ENCODE measurements at places on chromosomes 16 and 17.

- DNase-seq: no peak
Observed at GRCh38 chr17:16938031-16938430, 33.9 kb downstream of the TNFRSF13B start.

DNA sequence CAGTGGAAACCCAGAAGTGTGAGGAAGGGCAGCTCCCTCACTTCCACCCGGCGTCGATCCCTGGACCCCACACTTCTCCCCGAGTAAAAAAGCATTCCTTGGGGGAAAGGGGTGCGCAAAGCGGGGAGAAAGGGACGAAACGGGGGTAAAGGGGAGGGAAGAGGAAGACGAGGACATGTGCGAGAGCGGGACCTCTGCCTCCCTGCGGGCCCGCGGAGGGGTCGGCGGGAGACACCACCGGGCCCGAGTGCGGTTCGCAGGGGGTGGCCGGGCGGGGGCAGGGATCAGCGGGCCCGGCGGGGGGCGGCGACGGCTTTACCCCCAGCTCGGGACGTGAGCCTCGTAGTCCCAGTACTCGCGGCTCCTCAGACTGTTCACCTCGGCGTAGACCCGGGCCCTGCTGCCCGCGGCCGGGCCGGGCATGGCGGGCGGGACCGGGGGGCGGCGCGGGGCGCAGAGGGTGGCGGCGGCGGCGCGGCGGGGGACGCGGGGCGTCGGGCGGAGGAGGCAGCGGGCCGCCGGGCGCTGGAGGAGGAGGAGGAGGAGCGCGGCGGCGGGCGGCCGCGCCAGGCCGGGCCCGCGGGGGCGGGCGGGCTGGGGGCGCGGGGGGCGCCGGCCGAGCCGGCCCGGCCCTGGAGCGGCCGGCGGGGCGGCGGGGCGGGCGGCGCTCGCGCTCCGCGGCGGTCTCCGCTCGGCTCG lies 443 bp downstream of the CSNK2A2 start:
- DNase-seq: no peak

GRCh38 chr17:75814900-75815373 lies 29.3 kb downstream of the UNC13D start:
- no peak for DNase-seq

DNA sequence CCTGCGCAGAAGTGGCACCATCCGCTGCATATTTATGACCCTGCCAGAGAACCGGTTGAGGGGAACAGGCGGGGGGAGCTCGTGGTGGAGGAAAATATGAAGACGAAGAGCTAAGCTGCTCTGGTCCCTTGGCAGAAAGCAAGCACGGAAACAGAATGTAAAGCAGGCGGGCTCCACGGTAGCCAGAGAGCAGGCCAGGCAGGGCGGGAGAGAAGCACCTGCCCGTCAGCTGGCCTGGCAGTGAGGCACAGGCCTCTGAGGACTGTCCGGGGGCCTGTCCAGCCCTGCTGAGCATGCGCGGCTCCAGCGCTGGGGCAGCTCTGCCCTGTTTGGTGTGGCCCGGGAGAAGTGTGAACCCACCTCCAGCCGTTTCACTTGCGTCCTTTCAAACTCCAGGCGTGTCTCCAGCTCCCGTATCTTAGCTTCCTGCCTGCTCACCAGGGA lies 46.7 kb downstream of the PIPOX start:
- no peak for DNase-seq

- no peak for DNase-seq
Observed at GRCh38 chr16:85286066-85286831, 174.0 kb upstream of the CIBAR2 start.

- DNase-seq: no peak
Observed at GRCh38 chr17:80445726-80446110, 30.7 kb downstream of the NPTX1 start.

GRCh38 chr17:9386401-9386800 lies 189.2 kb downstream of the STX8 start:
- DNase-seq: peak; percentile 75

- no peak for DNase-seq
Observed at GRCh38 chr17:81436294-81436849, 41.1 kb downstream of the BAHCC1 start.

- DNase-seq: no peak
Observed at GRCh38 chr17:4853208-4853671, 20.1 kb downstream of the MINK1 start.

- DNase-seq: no peak
Observed at GRCh38 chr17:71699907-71700306, 420.9 kb upstream of the SOX9 start.

DNA sequence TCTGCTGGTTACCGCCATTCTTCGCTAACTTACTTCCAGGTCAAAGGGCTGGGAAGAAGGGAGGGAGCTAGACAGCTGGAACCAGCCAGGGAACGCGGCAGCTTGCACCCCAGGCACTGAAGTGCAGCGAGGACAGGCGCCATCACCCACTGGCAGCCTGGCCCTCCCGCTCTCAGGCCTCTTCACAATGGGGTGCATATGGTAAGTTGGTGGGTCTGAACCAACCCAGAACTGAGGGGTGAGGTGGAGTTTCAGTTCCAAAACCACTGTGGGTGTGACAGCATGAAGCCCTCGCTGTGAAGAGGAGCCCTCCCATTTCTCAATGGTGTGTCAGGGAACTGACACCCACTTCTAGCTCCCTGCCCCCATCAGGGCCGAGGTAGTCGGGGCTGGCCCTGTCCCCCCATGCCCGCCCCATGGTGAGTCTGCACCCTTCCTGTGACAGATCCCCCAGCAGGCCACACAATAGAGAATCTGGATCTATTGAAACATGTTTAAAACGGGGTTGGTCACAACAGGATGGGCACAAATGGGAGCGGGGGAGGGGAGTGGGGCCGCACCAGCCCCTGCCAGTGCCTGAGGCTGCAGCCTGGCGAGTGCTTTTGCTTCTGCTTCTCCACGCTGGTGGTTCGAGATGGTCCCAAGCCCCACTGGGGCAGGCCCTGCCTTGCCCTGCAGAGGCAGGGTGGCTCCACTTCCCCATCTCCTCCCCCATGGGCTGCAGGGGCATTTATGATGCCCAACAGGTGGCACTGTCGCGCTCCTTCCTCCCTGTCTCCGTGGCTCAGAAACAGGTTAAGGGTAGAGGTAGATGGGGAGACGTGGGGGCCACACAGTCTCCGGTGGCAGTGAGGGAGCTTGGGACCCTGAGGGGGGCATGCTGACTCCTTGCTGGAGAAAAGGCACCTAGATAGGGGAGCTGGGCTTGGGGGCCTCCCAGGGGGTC lies 2.3 kb downstream of the LIMD2 start:
- no peak for DNase-seq

- no peak for DNase-seq
Observed at GRCh38 chr17:64177311-64178010, 47.5 kb upstream of the ERN1 start.

- DNase-seq: no peak
Observed at GRCh38 chr16:25855063-25855462, 163.3 kb downstream of the HS3ST4 start.

- no peak for DNase-seq
Observed at GRCh38 chr17:53135969-53136368, 686.8 kb upstream of the KIF2B start.

DNA sequence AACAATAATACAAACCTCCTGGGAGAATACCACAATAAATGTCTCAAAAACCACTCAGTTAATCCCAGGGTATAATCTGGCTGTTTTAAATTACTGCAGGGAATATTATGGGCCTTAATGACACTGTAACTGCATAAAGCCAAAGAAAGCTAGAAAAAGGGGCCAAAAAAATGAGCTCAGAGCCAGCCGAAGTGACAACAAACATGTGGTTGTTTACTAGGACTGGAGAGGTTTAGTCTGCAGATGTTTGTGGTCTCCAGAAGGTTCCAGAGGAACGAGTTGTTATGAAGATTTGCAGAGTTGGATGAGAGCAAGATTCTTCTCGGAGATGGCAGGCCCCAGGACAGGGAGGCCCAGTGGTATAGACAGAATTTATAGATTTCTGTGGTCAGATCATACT lies 97.1 kb upstream of the AKTIP start:
- no peak for DNase-seq

GRCh38 chr17:27520491-27521185 lies 64.4 kb downstream of the KSR1 start:
- DNase-seq: no peak

- no peak for DNase-seq
Observed at GRCh38 chr17:78611607-78612006, 34.4 kb upstream of the DNAH17 start.

- DNase-seq: no peak
Observed at GRCh38 chr16:9708972-9709620, 473.1 kb downstream of the GRIN2A start.

Measured in smooth muscle cell of the brain vasculature (primary cell).